CD4-positive, alpha-beta T cell treated with Interleukin-15 for 4 hours (primary cell): ENCODE measurements at places on chromosomes 3 and 15.

DNA sequence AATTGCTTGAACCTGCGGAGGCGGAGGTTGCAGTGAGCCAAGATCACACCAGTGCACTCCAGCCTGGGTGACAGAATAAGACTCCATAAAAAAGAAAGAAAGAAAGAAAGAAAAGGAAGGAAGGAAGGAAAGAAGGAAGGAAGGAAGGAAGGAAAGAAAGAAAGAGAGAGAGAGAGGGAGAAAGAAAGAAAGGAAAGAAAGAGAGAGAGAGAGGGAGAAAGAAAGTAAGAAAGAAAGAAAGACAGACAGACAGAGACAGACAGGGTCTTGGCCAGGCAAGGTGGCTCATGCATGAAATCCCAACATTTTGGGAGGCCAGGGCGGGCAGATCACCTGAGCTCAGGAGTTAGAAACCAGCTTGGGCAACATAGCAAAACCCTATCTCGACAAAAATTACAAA, 16.4 kb upstream of the DAG1 start:
- no peak for DNase-seq

- peak; percentile 83 for DNase-seq
Measured at GRCh38 chr15:45456212-45457106, 66.1 kb downstream of the SLC30A4 start.

- DNase-seq, result no peak
Measured at GRCh38 chr3:127137757-127138536, 55.0 kb upstream of the PRR23E start.

DNA sequence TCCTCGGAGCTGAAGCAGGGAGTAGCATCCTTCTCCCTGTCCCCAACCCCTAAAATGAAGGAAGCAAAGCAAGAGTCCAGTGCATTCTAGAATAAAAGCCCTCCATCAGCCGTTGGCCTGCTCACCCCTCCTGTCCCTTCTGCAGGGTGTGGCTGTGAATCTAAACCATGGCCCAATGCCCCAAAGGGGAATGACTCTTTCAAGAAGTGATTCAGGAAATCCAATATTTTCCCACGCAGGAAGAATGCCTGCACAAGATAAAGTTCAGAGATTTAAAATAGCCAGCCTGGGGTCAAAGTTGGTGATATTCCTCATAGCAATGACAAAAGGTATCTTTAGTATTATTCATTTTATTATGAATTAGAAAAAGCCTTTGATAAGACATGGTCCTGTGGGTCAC, 38.5 kb downstream of the SLCO2A1 start:
- DNase-seq, result no peak

DNA sequence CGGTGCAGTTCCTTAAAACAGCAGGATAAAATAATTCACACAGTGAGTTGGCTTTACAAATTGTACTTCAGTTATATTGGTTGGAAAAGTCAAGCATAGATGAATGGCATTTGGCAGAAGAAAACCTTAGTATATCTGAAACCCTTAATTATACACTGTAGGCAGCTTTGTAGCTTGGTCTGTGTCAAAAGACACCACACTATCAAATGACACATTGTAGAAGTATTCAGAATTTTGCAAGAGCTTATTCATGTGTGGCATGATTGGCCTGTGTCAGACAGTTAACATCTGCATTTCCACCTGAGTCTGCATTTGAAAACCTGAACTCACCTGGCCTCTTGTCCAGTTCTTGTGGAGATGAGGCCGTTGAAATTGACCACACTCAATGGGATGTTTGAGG, 13.8 kb downstream of the TMEM266 start:
- DNase-seq, result no peak

GRCh38 chr3:99562990-99563607, 75.3 kb upstream of the COL8A1 start:
- DNase-seq, result no peak

GRCh38 chr3:183532620-183533411, 22.7 kb downstream of the KLHL6 start:
- no peak for DNase-seq

DNA sequence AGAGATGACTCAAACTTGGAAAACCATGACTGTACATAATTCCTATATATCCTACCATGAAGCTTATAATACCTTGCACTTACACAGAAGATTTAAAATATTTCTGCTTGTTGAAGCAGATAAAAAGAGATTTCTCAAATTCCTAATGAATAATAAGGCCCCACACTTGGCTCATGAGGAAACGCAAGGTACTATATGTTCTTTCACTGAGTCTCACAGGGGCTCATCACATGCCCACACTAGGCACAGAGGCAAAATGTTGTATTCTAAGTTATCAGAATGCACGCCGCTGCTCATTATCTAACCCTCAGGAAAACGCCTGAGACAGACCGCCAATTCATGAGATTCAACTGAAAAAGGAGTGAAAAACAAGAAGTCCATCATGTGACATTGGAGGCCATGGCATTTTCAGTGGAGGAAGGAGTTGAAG, 5.6 kb downstream of the MYO1E start:
- no peak for DNase-seq

- DNase-seq, result no peak
Measured at GRCh38 chr3:110900576-110900975, 171.0 kb upstream of the NECTIN3 start.

- DNase-seq, result no peak
Measured at GRCh38 chr15:58065445-58066041, at the start of gene ALDH1A2. TSS of gene ALDH1A2 (minus strand) at chr15:58065711. CDS start at chr15:58065650, 61 bp downstream.

DNA sequence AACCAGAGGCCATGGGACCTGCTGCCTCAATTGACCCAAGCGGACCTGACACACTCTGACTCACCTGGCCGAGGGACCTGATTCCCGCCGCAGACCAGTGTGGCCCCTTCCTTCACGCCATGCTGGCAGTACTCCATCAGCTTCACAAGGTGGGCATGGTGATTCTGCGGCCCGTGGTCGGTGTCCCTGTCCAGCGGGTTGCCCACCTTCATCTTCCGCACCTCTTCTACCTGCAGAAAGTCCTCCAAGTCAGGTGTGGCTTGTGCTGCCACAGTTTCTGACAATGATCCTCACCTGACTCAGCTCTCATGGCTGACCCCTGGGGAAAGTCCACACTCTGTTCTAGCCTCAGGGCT, 25.9 kb upstream of the SLC41A3 start:
- DNase-seq, result no peak
